Kidney (tissue), 22 donors: ENCODE measurements at places on chromosomes 11 and 22.

- no peak for DNase-seq
These were observed 18.4 kb upstream of the CABP7 start for GRCh38 chr22:29701155-29701999.

DNA sequence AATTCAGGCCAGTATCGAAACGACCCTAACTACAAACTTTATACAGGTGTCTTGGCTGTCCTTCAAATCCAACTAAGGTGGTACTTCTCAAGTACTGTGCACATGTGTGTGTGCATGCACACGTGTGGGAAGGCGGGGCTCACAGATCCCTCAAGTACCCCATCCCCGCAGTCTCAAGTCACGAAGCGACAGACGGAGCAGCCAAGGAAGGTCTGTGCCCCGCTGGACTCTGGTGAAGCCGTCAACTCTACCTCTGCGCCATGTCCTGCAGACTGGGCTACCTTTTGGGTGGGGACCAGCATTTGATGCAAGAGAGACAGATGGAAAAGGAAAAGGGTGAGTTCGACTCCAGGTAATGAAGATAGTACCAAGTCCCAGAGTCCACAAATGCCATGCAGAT, 169.0 kb downstream of the CRYBB2 start:
- DNase-seq: no peak

- DNase-seq: no peak
These were observed 24.3 kb upstream of the ADA2 start for GRCh38 chr22:17243524-17243923.

DNA sequence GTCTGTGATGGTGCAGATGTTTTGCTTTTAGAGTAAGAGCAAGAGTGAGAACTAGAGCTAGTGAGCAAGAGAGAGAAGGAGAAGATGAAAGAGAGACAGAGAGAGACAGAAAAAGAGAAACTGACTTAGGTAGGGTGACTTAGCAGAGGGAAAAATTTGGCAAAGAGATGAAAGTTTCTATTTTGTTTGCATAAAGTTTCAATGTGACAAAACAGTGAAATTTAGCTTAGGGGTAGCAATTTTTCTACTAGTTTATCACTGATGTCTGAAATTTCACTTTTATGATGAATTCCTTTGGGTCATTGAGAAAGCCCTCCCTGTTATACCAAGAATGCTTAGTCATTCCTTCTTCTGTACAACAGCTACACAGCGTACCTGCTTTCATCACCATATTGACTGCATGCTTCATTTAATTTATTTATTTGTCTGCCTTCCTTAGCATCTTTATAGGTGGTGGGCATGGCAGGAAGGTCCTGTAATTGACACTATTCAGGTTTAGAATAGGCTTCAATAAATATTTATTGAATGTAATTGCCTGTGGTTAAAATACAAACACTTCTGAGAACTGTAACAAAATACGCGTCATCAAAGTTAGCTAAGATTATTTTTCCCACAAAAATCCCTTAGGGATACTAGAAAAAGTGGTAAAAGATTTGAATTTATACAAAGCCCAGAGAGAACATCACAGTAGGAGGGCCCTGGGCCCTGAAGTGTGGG, 19.9 kb upstream of the CTSC start:
- DNase-seq: no peak

DNA sequence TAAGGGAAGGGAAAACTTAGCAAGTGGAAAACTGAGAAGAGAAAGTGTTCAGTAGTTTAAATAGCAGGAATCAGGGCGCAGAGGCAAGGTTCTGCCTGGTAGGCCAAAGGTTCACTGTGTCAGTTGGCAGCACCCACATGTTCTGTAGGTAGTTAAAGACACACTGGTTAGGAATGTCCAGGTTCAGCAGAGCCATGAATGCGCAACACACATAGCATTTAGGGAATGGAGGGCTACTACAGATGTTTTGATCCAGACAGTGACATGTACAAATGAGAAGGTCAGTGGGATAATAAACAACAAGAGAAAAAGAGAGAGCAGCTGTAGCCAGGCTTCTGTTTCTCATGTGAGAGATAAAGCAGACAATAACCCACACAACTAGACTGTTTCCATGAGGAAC, 56.2 kb upstream of the ARHGAP42 start:
- no peak for DNase-seq

- DNase-seq: no peak
These were observed 38.5 kb upstream of the ARFGAP3 start for GRCh38 chr22:42895541-42895981.

GRCh38 chr11:93869830-93870229, 19.4 kb upstream of the VSTM5 start:
- no peak for DNase-seq

DNA sequence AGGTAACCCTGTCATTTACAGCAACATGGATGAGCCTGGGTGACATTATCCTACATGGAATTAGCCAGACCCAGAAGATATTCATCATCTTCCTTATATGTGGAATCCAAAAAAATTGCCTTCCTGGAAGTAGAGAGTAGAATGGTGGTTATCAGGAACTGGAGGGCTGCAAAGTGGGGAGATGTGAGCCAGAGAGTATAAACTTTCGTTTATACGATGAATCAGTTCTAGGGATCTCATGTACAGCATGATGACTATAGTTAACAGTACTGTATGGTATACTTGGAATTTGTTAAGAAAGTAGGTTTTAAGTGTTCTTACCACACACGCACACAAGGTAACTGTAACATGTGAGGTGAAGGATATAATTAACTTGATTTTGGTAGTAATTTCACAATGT, 79.1 kb downstream of the TBC1D22A start:
- DNase-seq: no peak

- DNase-seq: no peak
These were observed 32.3 kb downstream of the OSBPL5 start for GRCh38 chr11:3132831-3133260.
